Thymus (tissue), 14 donors: ENCODE measurements at places on chromosomes 2 and 18. TPM values are rescaled to one million over a fixed set of nuclear protein-coding genes. Genes with fewer than 3 reads are reported as not detected.

Gene RESP18
- not detected for total RNA-seq

Gene IGFBP5
- 6.6 TPM for total RNA-seq

Gene DSC2
- total RNA-seq, result 11.1 TPM

Gene MFF
- total RNA-seq, result 92.5 TPM

Gene TWSG1
- total RNA-seq, result 7.8 TPM

Gene RAMP1
- 6.3 TPM for total RNA-seq

- no peak for DNase-seq
Observed at GRCh38 chr2:98787700-98788099, 56.8 kb upstream of the MGAT4A start.

- DNase-seq, result no peak
Observed at GRCh38 chr2:157838442-157839161, 37.5 kb downstream of the ACVR1 start.

- DNase-seq, result no peak
Observed at GRCh38 chr2:211737282-211737681, 801.3 kb downstream of the ERBB4 start.

- DNase-seq, result no peak
Observed at GRCh38 chr2:38284971-38285370, 92.1 kb downstream of the ATL2 start.

GRCh38 chr18:48802543-48803290 lies 148.0 kb downstream of the SMAD7 start:
- DNase-seq, result no peak

GRCh38 chr2:156864753-156865152 lies 392.8 kb upstream of the GALNT5 start:
- no peak for DNase-seq

DNA sequence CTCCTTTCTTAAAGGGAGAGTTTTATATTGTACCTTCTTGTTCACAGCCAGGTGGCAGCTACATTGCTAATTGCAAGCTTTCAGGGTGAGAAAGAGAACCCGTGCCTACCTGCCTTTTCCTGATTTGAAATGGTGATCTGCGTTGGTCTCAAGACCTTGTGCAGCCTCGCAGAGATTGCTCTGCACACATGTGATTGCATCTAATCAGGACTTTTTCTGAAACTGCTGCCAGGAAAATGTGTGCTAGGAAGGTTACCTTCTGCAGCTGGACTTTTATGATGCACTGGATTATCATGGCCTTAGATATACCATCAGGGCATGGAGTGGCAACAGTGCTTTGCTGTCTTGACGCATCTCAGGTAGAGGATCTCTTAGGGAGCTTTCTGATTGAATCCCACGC lies 45.1 kb downstream of the AGAP1 start:
- DNase-seq, result no peak
